Left renal cortex interstitium (tissue), 4 donors: ENCODE measurements at places on chromosomes 5 and 9. TPM values are rescaled to one million over a fixed set of nuclear protein-coding genes. Genes with fewer than 3 reads are reported as not detected.
A peak's percentile ranks its signal among the peaks of the same experiment; 100 is the strongest.

Gene LOX
- 40.9 TPM for polyA plus RNA-seq

Gene EPB41L4B
- polyA plus RNA-seq = 11.8 TPM

Gene PLAA
- polyA plus RNA-seq = 41.9 TPM

- no peak for DNase-seq
These were observed 269.2 kb downstream of the NR3C1 start for GRCh38 chr5:143134269-143134668.

DNA sequence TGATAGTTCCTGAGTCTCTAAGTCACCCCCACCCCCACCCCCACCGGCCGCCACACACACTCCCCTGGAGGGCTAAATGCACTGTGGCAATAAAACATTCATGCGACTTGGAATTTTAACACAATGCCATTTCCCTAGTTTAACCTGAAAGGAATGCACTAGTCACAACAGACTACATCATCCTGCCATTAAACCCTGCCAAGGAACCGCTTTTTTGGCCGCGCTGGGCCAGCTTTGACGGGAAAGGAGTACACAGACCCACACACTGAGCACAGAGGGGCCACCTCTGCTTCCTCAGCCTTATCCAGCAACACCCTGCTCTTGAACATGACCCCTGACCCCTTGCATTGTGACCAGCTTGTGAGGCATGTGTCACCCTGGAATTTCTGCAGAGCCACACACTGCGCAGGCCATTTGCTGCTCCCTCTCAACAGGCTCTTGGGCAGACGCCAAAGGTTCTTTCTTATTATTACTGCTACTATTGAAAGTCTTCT lies 165.3 kb downstream of the BNC2 start:
- peak; percentile 70 for DNase-seq

- no peak for DNase-seq
These were observed 40.0 kb upstream of the PDZD2 start for GRCh38 chr5:31598640-31599611.

GRCh38 chr5:134603059-134603458 lies 29.6 kb downstream of the SAR1B start:
- no peak for DNase-seq

DNA sequence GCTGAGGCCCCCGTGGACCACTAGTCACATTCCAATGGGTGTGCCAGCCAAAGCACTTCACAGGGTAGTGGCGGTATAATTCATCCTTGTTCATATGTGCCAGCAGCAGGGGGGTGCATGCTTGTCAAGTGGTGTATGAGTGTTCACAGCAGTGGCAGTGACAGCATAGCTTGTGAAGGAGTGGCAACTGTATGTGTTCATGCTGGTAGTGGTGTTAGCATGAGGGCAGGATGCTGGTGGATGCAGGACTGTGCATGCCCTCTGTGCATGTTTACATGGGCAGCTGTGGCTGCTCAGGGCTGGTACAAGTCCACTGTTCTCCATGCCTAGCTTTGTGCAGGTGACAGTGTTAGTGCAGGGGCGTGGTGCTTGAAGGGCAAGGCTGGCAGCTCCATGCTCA lies 253.4 kb upstream of the DMAC1 start:
- DNase-seq = no peak

- no peak for DNase-seq
These were observed 429.3 kb downstream of the GADD45G start for GRCh38 chr9:90034071-90034470.
